Colonic mucosa (tissue), 4 donors: ENCODE measurements at places on chromosomes 3 and 15. TPM values are rescaled to one million over a fixed set of nuclear protein-coding genes. Genes with fewer than 3 reads are reported as not detected.
A peak's percentile ranks its signal among the peaks of the same experiment; 100 is the strongest.

The CHRD gene
- 2.0 TPM for total RNA-seq

DNA sequence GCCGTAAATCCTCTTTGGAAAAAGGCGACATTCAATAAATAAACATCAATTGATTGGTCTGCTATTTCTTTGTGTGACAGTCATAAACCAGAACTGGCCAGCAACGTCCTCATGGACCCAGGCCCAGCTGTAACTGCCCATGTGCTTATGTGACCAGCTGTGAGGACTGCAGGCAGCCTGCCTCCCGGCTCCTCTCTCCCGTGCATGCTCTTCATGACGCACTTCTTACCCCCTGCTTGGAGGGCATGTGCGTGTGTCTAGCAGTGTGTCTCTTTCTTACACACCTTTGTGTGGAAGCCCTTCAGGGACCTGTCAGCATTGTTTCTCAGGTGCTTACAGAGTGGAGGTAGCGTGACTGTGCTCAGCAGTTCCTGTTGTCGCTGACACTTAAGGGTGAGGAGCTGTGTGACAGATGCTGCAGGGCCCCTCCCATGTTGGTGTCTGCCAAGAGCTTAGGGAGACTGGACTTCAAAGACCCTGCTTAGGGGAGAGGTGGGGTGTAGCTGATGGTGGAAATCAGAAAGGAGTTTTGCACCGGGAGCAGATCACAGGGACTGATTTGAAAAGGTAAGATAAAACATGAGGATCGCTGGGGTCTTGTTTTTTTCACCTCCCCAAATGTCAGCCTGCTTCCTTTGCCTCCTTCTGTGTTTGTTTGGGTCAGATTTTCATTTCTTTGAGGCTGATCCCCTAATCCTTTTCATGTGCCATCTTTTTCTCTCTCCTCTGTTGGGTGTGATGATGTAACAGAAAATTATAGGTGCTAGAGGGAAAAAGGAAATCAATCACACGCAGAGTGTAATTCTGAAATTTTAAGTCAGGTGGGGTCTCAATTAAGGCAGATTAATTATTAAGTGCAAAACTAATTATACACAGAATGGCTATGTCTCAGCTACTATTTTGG, 2.1 kb downstream of the PODXL2 start:
- no peak overlapping the region for H3K4me3 ChIP-seq
- no peaks in the 10 kb centered on the region for H3K4me1 ChIP-seq
- no peaks in the 10 kb centered on the region for H3K36me3 ChIP-seq
- H3K27ac ChIP-seq = no peak overlapping the region
- DNase-seq = no peak

The AHSG gene
- total RNA-seq = 1.9 TPM

DNA sequence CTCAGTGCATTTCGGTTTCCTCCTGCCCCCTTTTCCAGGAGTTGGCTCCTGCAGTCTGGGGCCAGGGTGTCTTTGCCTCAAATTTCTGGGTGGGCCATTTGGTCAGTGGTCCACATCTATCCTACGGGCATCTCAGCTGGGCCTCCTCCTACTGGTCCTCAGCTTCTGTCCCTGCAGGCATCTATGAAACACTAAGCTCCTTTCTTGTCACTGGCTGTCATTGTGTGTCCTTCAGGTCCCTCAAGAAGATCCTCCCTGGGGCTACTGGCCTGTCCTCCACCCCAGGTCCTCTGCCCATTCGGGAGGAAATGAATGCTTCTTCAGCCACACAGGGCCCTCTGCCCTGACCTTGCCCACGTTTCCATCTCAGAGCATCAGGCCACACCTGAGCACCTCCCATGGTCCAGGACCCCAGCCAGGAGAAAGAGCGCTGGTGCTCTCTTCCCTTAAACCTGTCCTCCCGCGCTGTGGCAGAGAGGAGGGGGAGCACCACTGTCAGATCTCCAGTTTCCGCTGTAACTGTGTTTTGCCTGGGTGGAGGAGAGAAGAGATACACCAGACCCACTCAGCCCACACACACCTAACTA, 1.8 kb downstream of the PRR23E start:
- H3K27ac ChIP-seq = no peak overlapping the region
- no peak overlapping the region for H3K4me3 ChIP-seq
- DNase-seq = peak; percentile 10
- H3K4me1 ChIP-seq = no peaks in the 10 kb centered on the region
- H3K27me3 ChIP-seq = no peaks in the 10 kb centered on the region
- no peaks in the 10 kb centered on the region for H3K36me3 ChIP-seq

The MORC1 gene
- not detected for total RNA-seq

The ZNF80 gene
- not detected for total RNA-seq

The INKA1 gene
- 0.57 TPM for total RNA-seq
